ENCODE measurements at places on chromosomes 2 and 18.
A peak's percentile ranks its signal among the peaks of the same experiment; 100 is the strongest.

DNA sequence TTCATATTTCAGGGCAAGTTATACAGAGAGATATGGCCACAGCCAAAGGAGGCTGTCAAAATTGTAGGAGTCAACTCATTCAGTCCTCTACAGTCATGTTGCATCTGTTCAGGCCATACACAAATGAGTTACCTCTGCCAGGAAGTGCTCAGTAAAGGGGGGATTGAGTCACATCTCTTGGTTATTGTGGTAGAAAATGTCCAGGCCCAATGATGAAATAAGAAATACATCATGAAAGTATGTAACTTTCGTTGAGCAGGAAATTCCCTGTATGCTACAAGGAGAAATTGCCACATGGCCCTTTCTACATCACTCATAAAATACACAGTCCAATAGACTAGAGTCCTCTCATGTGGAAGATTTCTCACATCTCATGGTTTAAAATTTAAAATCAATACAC lies 103.9 kb upstream of the COL3A1 start:
- DNase-seq: no peak

- no peak for DNase-seq
Observed at GRCh38 chr18:8167026-8167425, 442.2 kb upstream of the RAB12 start.

- no peak for DNase-seq
Observed at GRCh38 chr2:14517731-14518130, 114.8 kb upstream of the LRATD1 start.

- no peak for DNase-seq
Observed at GRCh38 chr2:167827352-167828097, 419.9 kb downstream of the STK39 start.

DNA sequence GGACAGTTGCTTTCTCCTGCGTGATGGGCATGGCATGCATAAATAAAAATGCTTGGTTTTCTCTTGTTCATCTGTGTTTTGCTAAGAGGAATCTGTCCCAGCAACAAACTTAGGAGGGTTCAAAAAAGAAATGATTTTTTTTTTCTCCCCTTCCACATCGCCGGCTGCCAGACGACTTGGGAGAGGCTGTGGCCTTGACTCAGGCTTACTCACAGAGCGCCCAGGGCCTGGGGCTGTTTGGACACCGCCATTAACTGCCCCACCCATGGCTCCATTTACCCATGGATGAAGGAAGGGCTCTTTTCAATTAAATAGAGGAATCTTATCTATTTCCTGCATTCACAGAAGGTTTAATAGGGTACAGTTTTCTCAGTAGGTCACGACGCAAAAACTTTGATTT lies 22.3 kb upstream of the SERPINB5 start:
- DNase-seq: no peak

- DNase-seq: no peak
Observed at GRCh38 chr2:127678531-127678930, 3.2 kb upstream of the LIMS2 start.

- no peak for DNase-seq
Observed at GRCh38 chr2:110958346-110959119, 162.2 kb upstream of the BCL2L11 start.

- DNase-seq: no peak
Observed at GRCh38 chr18:70299393-70299792, 10.5 kb downstream of the SOCS6 start.

- DNase-seq: no peak
Observed at GRCh38 chr18:68887410-68887809, 89.5 kb downstream of the CCDC102B start.

- DNase-seq: no peak
Observed at GRCh38 chr2:197369933-197370320, 59.3 kb upstream of the ANKRD44 start.

DNA sequence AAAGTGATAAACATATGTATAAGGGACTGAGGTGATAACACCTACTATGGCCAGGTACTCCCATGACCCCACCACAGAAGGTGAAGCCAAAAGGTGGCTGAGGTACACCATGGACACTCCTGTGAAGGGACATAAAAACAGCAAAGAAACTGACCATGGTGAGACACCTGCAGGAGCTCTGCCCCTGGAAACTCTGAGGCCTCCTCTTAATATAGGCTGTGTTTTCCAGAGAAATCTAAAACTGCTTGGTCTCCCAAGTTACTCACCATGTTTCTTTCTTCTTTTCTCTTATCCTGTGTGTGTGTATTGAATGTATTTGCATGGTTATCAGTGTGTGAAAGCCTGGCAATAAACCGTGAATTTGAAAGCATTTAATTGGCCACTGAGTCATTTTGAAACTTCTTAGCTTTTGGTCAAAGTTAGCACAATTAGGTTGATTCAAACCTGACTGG lies 739.3 kb upstream of the GCFC2 start:
- no peak for DNase-seq

DNA sequence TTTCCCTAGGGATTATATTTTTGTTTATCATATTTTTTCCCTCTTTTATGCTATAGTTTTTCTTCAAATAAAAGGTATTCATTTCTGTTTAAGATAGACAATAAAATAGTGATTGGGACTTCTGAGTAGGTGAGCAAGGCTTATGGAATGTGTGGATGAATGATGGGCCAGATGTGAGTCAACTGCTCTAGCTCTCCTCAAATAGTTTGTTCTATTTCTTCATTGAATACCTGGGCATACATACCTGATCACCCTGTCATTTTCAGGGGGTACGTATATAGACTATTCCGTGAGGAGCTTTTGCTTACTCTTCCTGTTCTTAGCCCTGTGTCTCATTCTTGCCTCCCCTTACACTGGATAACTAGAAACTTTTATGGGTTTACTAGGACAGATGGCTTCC lies 41.9 kb downstream of the BABAM2 start:
- no peak for DNase-seq

DNA sequence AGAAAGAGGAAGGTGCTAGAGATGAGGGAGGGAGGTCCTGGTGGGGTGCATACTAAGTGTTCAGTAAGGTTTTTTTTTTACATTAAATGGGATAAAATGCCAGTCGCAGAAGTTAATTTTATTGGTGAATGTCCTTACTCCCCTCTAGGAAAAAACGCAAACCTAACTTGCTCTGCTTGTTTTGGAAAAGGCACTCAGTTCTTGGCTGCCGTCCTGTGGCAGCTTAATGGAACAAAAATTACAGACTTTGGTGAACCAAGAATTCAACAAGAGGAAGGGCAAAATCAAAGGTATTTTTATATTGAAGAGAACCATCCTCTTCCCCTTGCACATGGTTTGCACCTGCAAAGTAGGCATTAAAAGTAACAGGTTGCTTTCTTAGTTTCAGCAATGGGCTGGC lies 12.7 kb upstream of the IL18R1 start:
- DNase-seq: no peak

DNA sequence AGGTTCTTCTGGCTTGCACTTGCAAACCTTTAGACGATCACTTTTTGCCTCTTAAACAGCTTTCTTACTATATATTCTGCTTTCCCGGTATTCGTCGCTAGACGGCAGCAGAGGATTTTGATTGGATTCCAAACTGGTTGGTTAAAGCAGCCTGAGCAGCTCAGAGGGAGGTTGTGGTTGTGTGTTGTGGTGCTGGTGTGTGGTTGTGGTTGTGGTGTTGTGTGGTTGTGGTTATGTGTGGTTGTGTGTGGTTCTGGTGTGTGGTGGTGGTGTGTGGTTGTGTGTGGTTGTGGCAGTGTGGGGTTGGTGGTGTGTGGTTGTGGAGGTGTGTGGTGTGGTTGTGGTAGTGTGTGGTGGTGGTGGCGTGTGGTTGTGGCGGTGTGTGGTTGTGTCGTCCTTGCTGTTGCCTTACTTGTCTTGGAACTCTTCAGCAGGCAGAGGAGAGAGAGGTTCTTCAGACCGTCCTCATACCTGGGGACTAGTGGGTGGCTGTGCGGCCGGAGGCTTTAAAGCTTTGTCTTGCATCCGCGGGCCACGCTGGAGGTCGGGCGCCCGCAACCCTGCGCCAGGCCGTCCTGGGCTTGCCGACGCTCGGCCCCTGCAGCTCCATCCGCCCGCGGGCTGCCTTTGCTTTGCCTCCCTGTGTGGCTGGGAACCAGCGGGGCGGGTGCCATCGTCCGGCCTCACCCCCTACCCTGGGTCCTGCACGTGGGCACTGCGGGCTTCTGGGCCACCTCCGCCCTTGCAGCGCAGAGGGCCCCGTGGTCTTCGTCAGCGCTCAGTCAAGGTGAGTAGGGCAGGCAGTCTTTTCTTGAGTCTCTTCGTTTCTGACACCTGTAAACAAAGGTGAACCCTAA lies 190.8 kb downstream of the ARHGAP28 start:
- peak; percentile 87 for DNase-seq

GRCh38 chr18:67615876-67616275 lies 99.4 kb upstream of the DSEL start:
- DNase-seq: no peak

DNA sequence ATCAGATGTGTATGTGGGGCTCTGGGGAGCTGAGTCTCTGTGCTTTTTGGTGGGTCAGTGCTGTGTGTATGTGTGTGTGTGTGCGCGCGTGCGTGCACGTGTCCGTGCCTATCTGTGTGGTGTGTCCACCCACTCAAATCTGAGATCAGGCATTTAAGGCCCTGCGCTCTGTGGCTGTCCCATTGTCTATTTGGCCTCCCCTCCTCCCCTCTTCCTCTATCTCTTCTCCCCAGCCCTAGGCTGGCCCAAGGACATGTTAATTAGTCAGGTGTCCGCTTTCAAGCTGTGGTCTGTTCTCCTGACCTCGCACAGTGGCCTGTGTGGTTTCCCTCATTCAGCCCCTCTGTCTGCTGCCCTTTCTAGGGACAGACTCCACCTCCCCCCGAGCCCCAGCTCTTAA lies 136.4 kb downstream of the DYSF start:
- no peak for DNase-seq

DNA sequence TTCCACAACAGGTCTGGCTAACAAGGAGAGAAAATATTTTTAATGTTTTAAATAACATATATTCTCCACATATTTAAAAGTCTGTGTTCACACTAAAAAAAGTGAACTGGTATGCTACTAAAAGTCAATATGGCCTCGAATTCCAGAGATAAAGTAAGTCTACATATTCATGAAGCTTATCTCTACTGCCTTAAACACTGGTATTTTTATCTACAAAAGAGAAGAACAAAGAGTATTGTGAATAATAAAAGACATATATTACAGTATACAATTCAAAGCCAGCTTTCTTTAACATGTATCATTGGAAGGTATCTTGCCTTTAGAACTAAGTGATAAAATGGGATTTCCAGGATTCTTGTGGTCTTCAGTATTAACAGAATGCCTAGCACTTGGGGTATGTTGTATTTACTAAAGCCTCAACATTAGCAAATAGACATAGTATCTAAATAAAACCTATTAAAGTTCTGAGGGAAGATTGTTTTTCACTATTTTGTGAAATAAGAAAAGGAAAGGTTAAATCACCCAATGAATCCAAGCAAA lies 302.8 kb upstream of the CCDC68 start:
- no peak for DNase-seq

GRCh38 chr2:192195548-192196418 lies 1.1 kb upstream of the TMEFF2 start:
- DNase-seq: peak; percentile 44

DNA sequence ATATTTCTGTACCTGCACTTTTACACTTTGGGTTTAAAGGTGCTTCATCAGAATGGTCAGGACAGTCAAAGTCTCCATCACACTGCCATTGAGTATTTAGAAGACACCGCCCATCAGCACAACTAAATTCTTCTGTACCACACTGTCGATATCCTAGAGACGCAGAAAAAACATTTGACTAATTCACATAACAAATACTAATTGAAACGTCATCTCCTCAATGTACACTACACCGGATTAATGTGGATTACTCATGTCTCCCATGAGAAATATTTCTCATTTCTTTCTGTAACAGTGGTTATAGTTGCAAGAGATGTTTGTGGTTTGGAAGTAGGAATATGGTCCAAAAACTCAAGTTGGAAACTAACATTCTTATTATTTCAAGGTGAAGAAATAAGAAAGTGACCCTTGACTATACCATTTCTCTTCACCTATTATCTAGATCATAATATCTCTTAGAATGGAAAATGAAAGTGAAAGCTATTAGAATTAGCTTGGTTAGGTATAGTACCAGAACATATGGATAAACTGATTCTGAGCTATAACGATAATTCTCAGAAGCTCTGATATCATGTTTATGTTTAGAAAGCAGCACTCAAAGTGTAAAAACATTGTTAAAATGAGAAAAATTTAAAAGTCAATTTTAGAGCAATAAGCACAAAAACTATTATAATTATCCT lies 1627.7 kb downstream of the LRP1B start:
- no peak for DNase-seq

- no peak for DNase-seq
Observed at GRCh38 chr2:204901591-204901990, 356.3 kb downstream of the PARD3B start.

DNA sequence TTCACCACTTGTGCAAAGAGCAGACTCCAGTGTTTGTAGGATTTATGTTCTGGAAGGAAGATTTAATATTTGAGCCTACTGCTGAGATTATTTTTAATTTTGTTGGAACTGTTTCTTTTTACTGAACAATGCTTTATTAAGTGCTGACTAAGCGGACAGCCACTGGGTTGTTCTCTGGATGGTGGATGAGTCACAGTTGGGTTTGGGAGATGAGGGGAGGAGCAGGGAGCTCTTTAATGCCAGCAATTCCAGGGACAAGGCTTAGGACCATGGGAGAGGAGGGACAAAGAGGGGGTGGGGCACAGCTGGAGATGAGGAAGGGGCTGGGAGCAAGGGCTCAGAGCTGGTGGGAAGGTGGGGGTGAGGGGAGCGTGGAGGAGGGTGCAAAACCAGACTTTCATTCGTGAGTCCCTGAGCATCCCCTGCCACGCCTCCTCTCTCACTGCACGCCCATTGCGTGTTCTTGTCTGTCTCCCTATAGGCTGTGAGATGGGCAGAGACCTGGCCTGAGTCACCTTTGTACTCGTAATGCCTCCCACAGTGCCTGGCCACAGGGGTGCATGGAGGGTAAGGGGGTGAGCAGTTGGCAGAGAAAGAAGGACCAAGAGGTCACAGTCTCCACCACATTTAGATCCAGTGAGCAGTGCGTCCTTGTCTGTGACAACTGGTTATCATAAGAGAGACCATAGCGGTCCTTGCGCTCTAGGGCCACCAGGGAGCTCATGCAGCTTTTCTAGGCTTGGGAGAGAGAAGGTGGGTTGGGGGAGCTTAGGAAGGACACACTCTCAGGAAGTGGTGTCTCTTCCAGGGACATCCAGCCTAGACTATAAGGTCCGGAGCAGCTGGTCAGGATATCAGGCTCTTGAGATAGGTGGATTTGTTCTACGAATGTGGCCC lies 18.4 kb downstream of the SLC4A3 start:
- DNase-seq: peak; percentile 39

- DNase-seq: no peak
Observed at GRCh38 chr2:119864318-119864717, 104.6 kb downstream of the PTPN4 start.

DNA sequence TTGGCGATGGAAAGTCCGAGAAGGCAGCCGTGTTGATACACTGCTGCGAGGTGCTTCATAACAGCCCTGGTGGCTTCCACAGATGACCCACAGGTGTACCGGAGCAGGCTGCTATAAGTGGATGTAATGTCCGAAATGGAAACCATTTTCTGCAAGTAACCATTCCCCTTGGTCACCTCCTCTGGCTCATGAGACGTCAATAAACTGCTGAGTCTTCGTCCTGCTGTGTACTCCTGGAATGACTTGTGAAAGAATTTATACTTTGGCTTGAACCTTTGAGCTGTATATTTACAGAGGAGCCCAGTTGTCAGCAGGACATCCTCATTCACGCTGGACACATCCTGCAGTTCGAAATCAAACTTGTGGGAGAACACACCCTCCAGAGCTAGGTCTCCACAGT lies 14.4 kb downstream of the NLRC4 start:
- no peak for DNase-seq

GRCh38 chr2:182228741-182229140 lies 198.1 kb downstream of the PDE1A start:
- DNase-seq: no peak

Data from kidney (tissue), 22 donors.